ENCODE measurements at places on chromosomes 7 and 10. TPM values are rescaled to one million over a fixed set of nuclear protein-coding genes. Genes with fewer than 3 reads are reported as not detected.

GRCh38 chr10:28661035-28661434 lies 16.3 kb upstream of the BAMBI start:
- DNase-seq = no peak

- no peak for DNase-seq
Measured at GRCh38 chr10:70884741-70885140, 3.6 kb downstream of the PCBD1 start.

GRCh38 chr7:10483671-10484070 lies 490.0 kb upstream of the PHF14 start:
- no peak for DNase-seq

GRCh38 chr10:118844731-118845521 lies 90.2 kb upstream of the CACUL1 start:
- DNase-seq = no peak

- DNase-seq = no peak
Measured at GRCh38 chr10:110357252-110357780, 52.6 kb upstream of the SMNDC1 start.

GRCh38 chr10:20858292-20859124 lies 38.6 kb downstream of the NEBL start:
- DNase-seq = no peak

DNA sequence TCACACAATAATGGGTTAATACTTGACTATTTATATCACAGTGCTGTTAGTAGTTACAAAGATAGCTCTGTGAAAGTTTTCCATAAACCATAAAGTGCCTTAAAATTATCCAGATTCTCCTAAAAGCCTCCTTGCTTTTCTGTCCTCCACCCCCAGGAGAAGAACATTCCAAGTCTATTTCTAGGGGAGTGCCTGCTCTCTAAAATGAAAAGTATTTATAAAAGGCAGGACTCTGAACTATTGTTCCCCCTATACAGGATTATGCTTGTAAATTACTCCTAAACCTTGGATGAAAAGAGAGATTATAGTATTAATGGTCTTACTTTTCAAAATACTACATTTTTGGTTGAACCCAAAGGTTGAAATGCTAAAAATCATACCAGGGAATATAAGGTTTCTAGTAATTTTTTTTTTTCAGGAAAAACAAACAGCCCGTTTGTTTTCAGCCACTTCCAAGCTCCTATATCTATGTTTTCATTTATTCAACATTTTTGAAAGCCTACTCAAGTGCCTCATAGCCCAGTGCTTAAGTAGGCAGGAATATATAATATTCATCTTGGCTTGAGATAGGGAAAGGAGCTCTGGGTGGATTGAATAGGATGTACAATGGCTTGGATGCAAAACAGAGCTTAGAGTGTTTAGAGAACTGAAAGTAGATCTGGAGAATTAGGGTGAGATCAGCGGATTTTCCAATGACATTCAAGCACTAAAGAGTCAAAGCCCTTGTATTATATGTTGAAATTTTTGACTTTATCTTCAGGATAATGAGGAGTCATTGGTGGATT lies 320.7 kb downstream of the GPR37 start:
- no peak for DNase-seq

- DNase-seq = no peak
Measured at GRCh38 chr10:17444388-17444714, 10.0 kb downstream of the ST8SIA6 start.

- DNase-seq = no peak
Measured at GRCh38 chr10:3278771-3279170, 106.2 kb upstream of the PITRM1 start.

Gene SKAP2
- total RNA-seq = 75.0 TPM

Gene STEAP1
- 8.2 TPM for total RNA-seq

All from lower lobe of right lung (tissue), 2 donors.